ENCODE measurements at places on chromosomes 5 and 9.
A peak's percentile ranks its signal among the peaks of the same experiment; 100 is the strongest.

DNA sequence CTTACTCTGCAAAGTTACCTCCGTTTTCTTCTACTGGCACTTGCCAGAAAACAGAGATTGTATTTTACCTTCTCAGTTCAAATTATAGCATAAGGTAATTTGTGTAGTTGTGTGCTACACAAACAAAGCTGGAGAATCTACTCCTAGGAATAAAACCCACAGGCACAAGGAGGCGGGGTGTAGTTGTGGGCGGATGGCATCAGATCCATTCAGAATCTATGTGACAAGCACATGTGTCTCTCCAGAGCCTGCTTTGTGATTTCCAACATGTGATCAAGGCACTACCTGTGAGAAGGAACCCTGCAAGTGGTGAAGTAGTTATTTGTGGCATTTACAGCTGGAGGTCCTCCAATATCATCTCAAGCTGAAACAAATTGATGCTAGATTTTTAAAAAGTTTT, 39.0 kb downstream of the GAS1 start:
- no peak for DNase-seq

DNA sequence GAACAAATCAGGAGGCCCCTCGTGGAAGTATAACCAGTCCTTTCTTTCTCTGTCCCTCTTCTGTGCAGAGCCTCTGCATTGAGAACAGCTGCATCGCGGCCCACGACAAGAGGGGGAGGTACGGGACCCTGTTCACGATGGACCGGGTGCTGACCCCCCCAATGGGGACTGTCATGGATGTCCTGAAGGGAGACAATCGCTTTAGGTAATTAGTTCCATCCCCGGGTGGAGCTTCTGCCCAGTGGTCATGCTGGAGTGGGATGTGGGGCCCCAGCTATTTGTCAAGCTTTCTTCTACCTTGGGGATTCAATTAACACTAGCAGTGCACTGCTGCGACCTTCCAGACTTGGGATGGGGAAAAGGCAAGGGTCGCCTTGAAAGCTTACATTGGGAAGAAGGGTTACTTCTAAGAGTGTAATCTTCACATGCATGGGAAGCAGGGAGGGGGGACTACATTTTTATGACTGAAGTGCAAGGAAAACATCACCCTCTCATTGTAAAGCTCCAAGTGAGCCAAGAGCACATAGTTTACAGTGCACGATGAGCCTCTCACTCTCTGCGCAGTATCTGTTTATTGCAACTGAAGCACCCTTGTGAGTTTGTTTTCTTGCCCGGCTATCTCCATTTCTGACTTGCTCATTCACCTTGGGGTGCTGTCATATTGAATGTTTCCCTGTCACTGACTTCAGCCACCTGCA, 27.0 kb downstream of the TGFBI start:
- no peak for DNase-seq

DNA sequence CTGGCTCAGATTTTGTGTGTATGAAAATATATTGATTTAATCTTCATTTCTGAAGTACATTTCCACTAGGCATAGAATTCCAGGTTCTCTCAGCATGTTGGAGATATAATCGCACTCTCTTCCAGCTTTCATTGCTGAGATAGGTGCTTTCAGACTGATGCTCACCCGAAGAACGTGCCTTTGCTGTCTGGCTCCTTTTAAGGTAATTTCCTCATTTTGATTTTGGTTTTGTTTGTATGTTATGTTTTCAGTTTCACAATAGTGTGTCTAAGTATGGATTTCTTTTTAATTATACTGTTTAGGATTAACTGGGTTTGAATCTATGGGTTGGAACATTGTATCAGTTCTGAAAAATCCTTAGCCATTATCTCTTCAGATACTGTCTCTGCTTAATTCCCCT, 132.0 kb upstream of the NFIB start:
- no peak for DNase-seq

DNA sequence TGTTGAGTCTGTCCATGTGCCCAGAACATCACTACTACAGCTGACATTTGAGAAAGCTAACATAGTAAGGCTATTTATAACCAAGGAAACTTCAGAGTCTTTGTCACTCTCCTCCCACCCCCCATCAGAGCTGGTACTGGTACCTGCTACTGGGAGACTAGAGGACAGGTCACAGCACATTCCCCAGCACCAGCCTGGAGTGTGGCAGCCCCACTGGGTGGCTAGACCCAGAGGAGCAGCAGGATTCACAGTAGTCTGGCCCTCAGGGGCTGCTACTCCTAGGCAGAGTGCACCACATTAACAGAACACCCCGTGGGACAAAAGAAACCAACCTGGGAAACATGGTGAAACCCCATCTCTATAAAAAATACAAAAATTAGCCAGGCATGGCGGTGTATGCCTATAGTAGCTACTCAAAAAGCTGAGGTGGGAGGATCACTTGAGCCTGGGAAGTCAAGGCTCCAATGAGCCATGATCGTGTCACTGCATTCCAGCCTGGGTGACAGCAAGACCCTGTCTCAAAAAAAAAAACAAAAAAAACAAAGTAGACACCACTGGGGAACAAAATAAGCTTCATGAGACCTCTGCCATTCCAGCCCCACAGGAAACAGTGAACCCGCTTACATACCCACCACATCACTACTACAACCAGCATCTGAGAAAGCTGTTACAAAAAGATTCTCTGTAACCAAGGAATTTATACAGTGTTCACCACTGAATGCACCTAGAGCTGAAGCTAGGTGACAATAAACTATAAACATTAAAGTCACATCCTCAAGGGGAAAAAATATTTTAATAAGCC, 26.3 kb upstream of the PTGER4 start:
- DNase-seq = no peak

DNA sequence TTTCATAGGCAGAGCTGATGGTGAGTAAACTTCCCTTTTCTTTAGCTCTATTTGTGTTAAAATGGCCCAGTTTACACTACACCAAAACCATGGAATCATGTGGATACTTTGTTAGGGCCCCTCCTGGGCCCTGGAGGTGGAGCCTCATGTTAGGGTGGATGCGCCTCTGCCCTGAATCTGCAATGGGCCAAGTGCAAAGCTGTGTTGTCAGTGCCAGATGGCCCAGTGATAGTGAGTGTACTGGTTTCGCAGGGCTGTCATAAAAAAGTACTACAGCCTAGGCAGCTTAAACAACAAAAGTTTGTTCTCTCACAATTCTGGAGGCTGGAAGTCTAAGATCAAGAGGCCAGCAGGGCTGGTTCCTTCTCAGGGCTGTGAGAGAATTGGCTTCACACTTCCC, 64.8 kb downstream of the HSPA4 start:
- DNase-seq = no peak

DNA sequence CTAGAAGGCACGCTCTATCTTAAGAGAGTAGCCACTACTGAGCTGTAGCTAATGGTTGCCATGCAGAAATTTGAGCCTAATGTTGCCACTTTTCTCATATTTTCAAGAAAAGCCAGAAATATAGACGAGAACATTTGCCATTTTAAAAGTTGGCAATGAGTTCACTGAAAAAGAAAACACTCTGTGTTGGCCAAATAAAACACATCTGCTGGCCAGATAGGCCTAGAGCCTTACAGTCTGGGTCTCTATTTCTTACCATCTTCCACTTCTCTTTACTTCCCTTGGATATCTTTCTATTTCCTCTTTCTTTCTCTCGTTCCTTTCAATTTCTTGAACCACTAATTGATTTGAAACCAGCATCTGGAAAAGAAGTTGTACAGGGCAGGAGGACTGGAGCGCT, 36.6 kb upstream of the VCAN start:
- no peak for DNase-seq

GRCh38 chr9:122033775-122034373, 59.2 kb downstream of the TTLL11 start:
- DNase-seq = no peak

- DNase-seq = no peak
These were observed 42.7 kb upstream of the ZNF608 start for GRCh38 chr5:124789104-124789605.

GRCh38 chr5:77076961-77077828, 9.9 kb downstream of the ZBED3 start:
- peak; percentile 67 for DNase-seq

DNA sequence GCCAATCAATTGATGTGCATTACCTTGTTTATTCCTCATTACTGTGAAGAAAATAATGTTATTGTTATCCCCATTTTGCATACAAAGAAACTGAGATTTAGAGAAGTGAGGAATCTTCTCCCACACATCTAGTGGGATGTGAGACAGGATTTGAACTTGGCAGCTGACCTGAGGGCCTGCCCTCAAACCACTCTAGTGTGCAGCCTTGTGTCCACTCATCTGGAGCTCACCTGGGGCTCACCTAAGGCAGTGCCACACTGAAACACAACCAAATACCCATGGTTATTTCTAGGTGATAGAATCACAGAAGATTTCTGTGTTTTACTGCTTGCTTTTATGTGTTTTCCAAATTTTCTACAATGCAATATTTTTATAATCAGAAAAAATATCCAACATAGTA, 94.7 kb upstream of the SAP30L start:
- DNase-seq = no peak

DNA sequence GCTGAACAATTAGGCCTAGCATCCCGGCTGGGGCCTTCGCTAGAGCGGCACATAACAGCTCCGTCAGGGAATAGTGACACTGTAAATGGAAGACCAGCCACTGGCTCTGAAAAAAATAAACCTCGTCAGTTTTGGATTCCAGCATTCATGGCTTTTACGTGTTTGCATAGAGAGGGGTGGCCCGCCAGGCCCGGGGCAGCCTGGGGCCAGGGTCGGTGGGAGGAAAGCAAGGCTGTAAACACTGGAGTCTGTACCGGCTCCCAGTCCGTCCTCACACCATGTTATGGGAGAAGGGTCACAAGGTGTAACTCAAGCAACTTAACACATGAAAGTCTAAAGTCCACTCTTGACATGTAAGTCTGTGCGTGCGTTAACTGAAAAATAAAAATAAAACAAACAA, 11.2 kb downstream of the CCNI2 start:
- DNase-seq = no peak

- no peak for DNase-seq
These were observed 170.8 kb downstream of the SGCD start for GRCh38 chr5:156497804-156498208.

DNA sequence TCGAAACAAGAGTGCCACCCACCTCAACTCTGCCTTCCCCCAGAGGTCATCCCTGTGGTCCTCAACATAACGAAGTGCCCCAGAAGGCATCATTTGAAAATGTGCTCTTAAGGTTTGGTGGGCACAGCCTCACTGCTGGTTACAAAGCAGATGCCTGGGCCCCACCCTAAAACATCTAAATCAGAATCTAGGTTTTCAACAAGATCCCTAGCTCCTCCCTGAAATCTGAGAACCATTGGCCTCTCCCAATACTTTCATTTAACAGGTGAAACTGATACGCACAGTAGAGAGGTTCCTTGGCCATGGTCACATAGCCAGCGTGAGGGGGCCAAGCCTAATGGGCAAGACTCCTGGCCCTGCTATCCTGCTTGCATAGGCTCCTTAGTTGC, 376.2 kb upstream of the CLINT1 start:
- DNase-seq = no peak

DNA sequence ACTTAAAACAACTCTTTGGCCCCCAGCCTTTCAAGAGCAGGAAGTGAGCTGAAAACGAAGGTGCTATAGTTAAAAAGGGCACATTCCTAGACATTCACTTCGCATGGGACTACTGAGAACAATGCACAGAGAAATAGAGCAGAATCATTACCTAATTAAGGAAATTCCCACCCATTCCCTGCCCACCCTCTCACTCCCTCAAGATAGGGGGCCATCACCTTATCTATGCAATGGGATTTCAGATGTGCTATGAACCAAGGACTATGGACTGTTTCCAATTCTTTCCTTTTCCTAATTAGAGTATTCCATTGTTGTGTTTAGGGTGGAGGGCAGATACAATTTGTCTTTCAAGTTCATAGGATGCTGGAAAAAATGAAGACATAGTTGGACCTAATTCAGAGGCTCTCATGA, 476.8 kb downstream of the CETN3 start:
- DNase-seq = no peak

DNA sequence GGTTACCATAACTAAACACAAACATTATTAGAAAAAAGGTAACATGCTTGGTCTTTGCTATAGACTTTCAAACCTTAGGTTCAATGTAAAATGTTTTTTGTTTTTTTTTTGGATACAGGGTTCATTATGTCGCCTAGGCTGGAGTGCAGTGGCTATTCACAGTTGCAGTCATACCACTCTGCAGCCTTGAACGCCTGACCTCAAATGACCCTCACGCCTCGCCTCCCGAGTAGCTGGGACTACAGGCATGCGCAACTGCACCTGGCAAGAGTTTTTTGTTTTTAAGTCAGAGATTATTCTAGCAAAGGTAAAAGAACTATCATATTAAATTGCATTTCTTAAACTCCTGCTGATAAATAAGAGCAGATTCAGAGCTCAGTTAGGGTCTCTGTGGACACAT, 55.1 kb upstream of the NR5A1 start:
- no peak for DNase-seq

GRCh38 chr5:168813184-168813968, 234.2 kb upstream of the PANK3 start:
- no peak for DNase-seq

GRCh38 chr9:88378317-88378716, 9.9 kb upstream of the SPIN1 start:
- DNase-seq = no peak

DNA sequence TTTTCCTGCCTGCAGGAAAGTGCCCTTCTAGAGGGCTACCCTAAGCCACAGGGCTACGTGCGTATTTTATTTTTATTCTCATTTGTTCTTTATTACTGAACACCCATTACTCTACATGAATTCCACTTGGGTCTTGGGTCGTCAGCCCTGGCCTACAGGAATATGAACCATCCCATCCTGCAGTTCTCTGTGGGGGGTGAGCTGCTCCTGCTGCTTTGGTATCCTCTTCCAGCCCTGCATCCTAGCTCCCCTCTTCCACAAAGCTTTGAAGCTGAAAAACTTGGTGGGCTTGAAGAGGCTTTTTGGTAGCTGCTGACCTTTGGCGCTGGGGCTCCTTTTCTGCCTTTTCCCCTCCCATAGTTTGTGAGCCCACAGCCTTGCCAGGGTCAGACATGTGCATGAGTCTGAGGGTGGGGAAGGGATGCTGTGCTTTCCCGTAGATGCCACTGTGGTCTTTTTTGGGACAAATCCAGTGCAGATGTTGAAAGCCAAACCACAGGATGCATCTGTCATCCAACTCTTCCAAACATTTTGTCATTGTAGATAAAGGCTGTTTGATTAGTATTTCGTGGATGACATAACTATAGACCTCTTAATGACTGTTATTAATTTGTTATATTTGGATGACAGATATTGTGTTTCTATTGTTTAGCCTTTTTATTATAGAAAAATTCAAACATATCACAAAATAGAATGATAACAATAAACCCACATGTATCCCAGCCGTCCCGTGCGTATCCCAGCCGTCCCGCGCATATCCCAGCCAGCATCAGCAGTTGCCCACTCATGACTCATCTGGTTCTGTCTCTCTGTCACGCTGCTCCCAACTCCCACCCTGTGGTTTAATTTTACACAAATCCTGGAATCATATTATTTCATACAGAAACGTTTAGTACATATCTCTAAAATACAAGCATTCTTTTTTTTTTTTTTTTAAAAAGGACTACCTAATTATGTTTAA, 43.9 kb downstream of the SLC46A2 start:
- peak; percentile 44 for DNase-seq

DNA sequence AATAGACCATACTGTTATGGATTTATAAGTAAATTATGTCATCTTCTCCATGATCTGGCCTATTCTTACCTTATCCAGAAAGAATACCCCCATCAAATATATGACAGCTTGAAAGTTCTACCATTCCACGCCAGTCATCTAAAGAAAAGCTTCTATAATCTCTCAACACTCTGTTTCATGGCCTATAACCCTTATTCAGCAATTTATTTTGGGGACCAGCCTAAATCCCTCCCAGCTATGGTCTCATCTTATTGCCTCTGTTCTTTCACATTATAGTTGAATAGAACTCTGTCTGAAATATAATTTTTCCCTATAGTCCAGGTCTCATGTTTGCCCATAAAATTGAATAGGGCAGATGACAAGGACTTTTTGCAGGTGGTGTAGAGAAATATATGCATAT, 2387.6 kb upstream of the WWC1 start:
- no peak for DNase-seq
